Activated CD4-positive, alpha-beta T cell treated with anti-CD3 and anti-CD28 coated beads, Interleukin-2, amount 10 ng/mL, durations not matched to agents 7 days and 5 days (primary cell): ENCODE measurements at places on chromosomes 4 and X. TPM values are rescaled to one million over a fixed set of nuclear protein-coding genes. Genes with fewer than 3 reads are reported as not detected.

Gene ENPP6
- total RNA-seq, result 0.47 TPM

Gene CXCL10
- 0.27 TPM for total RNA-seq

Gene ARL9
- total RNA-seq, result 0.10 TPM

Gene TNIP3
- total RNA-seq, result 0.74 TPM

Gene STK32B
- not detected for total RNA-seq
